ENCODE measurements at places on chromosomes 13 and 19.

- DNase-seq = no peak
Measured at GRCh38 chr13:76921516-76921915, 26.8 kb upstream of the ACOD1 start.

GRCh38 chr19:647566-648284, 8.0 kb downstream of the FGF22 start:
- no peak for DNase-seq

- no peak for DNase-seq
Measured at GRCh38 chr13:45875951-45876350, 24.4 kb upstream of the SIAH3 start.

- DNase-seq = peak; percentile 82
Measured at GRCh38 chr19:52028027-52028779, at the start of gene ZNF614. Gene ZNF614 (minus strand): TSS chr19:52028379. CDS start chr19:52025745, 2,634 bp downstream.

DNA sequence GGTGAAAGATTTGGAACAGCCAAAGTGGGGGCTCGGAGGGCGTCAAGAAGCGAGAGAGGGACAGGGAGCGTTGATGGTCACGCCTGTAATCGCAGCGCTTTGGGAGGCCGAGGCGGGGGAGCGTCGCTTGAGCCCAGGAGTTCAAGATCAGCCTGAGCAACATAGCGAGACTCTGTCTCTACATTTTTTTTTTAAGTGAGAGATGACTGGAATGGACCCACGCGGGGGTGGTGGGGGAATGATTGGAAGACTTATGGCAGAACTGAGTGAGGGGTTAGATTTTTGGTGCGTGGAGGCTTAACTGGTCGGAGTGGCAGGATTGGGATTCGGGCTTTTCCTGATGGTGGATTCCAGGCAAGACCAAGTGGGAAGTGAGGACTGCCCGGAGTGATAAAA, 725 bp downstream of the PSMD8 start:
- no peak for DNase-seq

GRCh38 chr13:30607908-30608307, 9.8 kb upstream of the USPL1 start:
- peak; percentile 16 for DNase-seq

DNA sequence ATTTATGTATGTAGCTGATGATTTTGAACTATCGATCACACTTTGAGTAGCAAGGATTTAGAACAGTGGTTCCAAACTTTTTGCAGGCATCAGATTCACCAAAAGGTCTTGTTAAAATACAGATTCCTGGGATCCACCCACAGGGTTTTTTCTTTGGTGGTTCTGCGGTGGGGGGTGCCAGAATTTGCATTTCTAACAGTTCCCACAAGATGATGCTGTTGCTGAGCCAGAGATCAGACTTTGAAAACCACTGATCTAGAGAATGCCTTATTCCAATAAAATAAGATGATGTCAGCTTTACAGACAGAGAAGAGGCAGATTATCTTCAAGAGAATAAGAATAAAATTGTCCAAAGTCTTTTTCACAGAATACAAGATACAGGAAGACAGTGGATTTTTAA, 80.9 kb upstream of the SHISA2 start:
- DNase-seq = no peak

DNA sequence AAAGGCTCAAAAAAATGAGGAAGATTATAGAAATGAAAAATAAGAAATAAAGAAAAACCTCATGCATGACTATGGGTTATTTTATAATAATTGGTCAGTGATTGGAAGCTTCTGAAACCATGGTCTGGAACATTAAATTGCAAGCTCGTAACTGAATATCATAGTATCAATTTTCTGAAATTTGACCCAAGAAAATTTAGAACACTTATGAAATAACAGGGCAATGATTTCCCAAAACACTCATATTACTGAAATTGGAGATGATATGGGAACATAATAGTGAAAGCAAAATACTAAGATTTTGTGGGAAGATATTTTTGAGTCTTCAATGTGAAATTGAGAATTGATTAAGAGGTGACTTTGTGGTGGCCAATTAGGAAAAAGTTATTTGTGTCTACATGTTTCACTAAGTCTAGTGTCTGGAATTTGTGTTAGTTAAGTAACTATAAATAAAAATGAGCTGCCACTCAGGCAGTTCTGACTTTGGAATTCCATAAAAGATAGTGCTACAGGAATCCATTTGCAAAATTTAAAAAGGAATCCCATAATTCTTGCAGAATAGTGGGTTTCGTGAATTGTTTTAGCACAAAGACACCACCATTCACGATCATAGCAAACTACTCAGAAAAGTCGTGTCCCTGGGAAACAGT, 603.0 kb downstream of the LMO7 start:
- DNase-seq = no peak

GRCh38 chr19:46355234-46356148, 8.6 kb downstream of the PPP5C start:
- DNase-seq = no peak
